ENCODE measurements at places on chromosomes 6 and 20. TPM values are rescaled to one million over a fixed set of nuclear protein-coding genes. Genes with fewer than 3 reads are reported as not detected.

The OR12D1 gene
- not detected for total RNA-seq

The IL22RA2 gene
- total RNA-seq, result not detected

The NOX3 gene
- not detected for total RNA-seq

The TUBB2A gene
- total RNA-seq, result 212 TPM

The PSMB9 gene
- total RNA-seq, result 91.8 TPM

The SCRT2 gene
- not detected for total RNA-seq

The MATN4 gene
- total RNA-seq, result 0.50 TPM

GRCh38 chr20:59646487-59646886 is 42.1 kb downstream of the PHACTR3 start:
- DNase-seq, result no peak
- H3K4me3 ChIP-seq, result no peak overlapping the region
- H3K27ac ChIP-seq, result no peak overlapping the region
- H3K4me1 ChIP-seq, result no peaks in the 10 kb centered on the region

- H3K4me1 ChIP-seq, result peaks cover 17% of the 10 kb centered on the region
- H3K27me3 ChIP-seq, result peaks cover 31% of the 10 kb centered on the region
- no peak for DNase-seq
Observed at GRCh38 chr6:152637296-152638047, at the start of gene SYNE1. SYNE1 (minus strand) TSS chr6:152637362; CDS start chr6:152628331, 9,031 bp downstream.

GRCh38 chr6:73870907-73871306 is 174.9 kb downstream of the CD109 start:
- H3K27me3 ChIP-seq, result no peaks in the 10 kb centered on the region
- H3K4me3 ChIP-seq, result no peak overlapping the region
- no peaks in the 10 kb centered on the region for H3K36me3 ChIP-seq

GRCh38 chr6:145112711-145113148 is 622.6 kb downstream of the EPM2A start:
- H3K4me1 ChIP-seq, result no peaks in the 10 kb centered on the region
- 0 out of 2 replicates have a peak, but pooled peaks cover 3% of the 10 kb centered on the region for H3K27me3 ChIP-seq
- H3K36me3 ChIP-seq, result no peaks in the 10 kb centered on the region
- H3K4me3 ChIP-seq, result no peak overlapping the region

- H3K27me3 ChIP-seq, result no peaks in the 10 kb centered on the region
- peaks cover 11% of the 10 kb centered on the region for H3K4me1 ChIP-seq
- peaks cover 12% of the 10 kb centered on the region for H3K36me3 ChIP-seq
- H3K4me3 ChIP-seq, result peak overlapping the region; percentile 91
- peak overlapping the region; percentile 81 for H3K27ac ChIP-seq
- DNase-seq, result peak; percentile 74
Observed at GRCh38 chr6:145814035-145814500, 527 bp downstream of the FBXO30 start.

GRCh38 chr6:160462116-160462515 is 113.9 kb downstream of the SLC22A3 start:
- peaks cover 24% of the 10 kb centered on the region for H3K4me1 ChIP-seq
- no peak for DNase-seq
- no peak overlapping the region for H3K4me3 ChIP-seq
- no peaks in the 10 kb centered on the region for H3K36me3 ChIP-seq
- H3K27ac ChIP-seq, result peak overlapping the region; percentile 43

GRCh38 chr6:163712566-163712961 is 298.0 kb downstream of the QKI start:
- DNase-seq, result no peak
- 0 out of 2 replicates have a peak, but pooled peaks cover under 1% of the 10 kb centered on the region for H3K4me1 ChIP-seq
- no peak overlapping the region for H3K4me3 ChIP-seq
- no peaks in the 10 kb centered on the region for H3K27me3 ChIP-seq

DNA sequence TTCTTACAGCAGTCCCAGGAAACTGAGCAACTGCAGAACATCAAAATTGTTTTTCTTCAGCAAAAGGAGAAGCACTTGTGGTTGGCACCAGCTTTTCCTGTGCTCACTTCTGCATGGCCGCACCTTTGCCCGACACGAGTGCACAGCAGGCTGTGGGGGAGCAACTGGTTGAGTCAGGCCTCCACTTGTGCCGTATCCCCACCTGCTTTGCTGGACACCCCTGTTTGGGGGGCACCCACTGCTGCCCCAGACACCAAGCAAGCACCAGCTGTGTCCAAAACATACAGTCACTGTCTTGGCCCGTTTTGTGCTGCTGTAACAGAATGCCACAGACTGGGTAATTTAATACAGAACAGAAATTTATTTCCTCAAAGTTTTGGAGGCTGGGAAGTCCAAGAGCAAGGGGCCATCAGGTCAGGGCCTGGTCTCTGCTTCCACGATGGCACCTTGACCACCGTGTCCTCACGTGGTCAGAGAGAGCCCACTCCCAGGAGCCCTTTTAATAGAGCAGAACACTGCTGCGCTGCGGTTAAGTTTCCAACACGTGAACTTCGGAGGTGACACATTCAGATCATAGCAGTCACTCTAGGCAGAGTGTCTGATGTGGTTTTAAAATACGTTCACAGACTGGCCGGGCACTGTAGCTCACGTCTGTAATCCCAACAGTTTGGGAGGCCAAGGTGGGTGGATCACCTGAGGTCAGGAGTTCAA is 8.7 kb upstream of the GMEB2 start:
- H3K4me3 ChIP-seq, result no peak overlapping the region
- no peaks in the 10 kb centered on the region for H3K27me3 ChIP-seq
- no peaks in the 10 kb centered on the region for H3K36me3 ChIP-seq
- DNase-seq, result no peak
- no peak overlapping the region for H3K27ac ChIP-seq

DNA sequence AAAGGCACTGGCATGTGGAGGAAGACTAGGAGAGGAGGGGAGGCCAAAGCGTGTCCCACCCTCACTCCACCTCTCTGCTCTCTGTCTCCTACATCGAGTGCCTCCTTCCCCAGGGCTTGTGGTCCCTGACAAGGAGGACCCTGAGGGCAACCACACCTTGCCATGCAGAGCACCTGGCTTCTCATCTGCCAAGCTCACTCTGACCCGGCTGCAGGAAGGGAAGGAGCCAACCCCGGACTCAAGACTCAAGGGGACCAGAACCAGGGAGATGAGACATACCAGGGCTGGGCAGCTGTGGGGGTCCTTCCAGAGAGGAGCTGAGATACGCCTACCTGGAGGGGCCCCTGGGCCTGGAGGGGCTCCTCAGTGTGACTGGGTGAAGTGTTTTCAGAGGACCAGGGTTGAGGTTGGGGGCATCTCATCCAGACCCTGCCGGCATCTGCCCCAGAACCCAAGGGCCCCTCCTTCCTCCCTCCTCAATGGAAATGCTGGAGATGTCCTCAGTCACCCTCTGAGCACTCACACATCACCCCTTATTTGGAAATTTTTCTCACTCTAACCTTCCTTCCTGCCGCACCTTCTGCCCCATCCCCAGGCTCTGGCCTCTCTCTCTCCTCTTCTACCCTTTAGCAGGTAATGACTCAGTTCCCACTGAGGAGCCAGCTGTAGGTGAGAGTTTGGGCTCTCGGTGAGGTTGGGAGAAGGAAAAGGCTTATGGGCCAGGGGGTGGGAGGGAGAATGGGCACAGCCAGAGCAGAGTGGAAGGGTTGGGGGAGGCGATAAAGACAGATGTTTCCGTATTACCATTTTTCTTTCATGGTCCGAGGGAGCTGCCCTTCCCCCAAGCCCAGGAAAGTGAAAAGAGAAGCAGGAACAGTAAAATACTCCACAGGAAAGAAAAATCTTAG is 32.0 kb upstream of the POU5F1 start:
- H3K27ac ChIP-seq, result no peak overlapping the region
- peaks cover 24% of the 10 kb centered on the region for H3K4me1 ChIP-seq
- H3K36me3 ChIP-seq, result peaks cover 28% of the 10 kb centered on the region
- DNase-seq, result no peak
- no peaks in the 10 kb centered on the region for H3K27me3 ChIP-seq
- no peak overlapping the region for H3K4me3 ChIP-seq

DNA sequence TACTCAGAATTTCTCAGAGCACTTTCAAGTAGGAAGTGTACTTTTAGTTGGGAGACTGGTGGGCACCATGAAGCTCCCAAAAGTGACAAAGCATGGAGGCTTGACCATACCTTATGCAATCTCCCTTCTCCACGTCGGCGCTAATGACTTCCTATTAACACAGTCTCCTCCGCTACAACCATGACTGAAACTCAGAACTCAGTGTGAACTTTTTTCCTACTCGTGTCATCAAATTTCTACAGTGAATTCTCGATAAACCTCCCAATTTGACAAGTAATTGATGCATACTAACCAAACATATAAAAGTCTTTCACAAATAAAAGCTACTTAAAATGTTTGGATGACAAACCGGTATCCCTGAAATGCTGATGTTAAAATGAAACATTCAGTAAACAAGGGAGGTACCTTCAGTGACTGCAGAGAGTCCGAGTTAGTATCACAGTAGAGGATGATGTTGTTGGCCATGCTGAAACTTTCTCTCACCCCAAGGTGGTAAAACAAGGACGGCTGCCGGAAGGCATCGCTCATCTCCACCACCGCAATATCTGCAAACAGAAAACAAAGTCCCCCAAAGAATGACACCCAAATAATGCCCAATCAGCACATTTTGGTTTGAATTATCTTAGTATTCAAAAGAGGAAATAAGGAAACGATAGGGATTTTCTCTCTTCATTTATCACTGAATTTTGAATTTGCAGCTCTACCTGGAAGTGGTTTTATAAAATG is 72.1 kb downstream of the MAP3K5 start:
- no peak overlapping the region for H3K4me3 ChIP-seq
- no peaks in the 10 kb centered on the region for H3K27me3 ChIP-seq
- H3K36me3 ChIP-seq, result peaks cover 2% of the 10 kb centered on the region
- DNase-seq, result no peak

DNA sequence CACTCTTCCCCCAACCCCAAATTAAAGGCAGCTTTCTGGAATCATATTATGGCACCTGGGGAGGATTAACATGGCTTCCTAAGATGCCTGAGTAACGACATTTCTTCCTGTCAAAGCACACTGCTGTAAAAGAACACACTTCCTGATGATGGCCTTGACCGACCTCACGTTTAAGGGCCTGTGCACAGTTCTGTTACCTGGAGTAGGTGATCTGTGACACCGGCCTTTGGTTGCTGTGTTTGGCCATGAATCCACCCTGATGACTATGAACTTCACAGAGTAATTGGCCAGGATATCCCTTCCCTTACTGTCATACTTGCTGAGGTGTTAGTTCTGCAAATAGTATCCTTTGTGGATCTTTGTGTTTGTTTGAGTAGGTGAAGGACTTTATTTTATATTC is 45.8 kb downstream of the PLCB4 start:
- H3K36me3 ChIP-seq, result no peaks in the 10 kb centered on the region
- H3K4me3 ChIP-seq, result no peak overlapping the region
- no peak overlapping the region for H3K27ac ChIP-seq
- peaks cover 22% of the 10 kb centered on the region for H3K4me1 ChIP-seq
- H3K27me3 ChIP-seq, result no peaks in the 10 kb centered on the region

DNA sequence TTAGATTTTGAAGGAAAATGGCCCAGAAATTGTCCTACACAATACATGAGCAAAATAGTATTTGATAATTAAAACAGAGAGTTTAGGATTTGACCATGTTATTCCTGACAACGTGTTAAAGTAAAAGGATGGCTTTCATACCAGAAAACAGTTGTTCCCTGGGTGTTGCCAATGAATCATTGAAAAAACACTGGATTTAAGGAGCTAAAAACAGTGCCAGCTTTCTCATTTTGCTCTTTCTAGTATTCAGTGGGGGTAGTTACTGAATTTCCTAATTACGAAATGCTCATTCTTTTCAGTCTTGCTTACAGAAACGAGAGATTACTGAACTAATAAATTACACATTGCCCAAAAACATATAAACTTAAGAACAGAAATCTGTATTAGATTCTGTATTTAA is 26.6 kb upstream of the SNAP91 start:
- H3K4me1 ChIP-seq, result no peaks in the 10 kb centered on the region
- H3K4me3 ChIP-seq, result no peak overlapping the region
- no peaks in the 10 kb centered on the region for H3K27me3 ChIP-seq
- H3K27ac ChIP-seq, result no peak overlapping the region

DNA sequence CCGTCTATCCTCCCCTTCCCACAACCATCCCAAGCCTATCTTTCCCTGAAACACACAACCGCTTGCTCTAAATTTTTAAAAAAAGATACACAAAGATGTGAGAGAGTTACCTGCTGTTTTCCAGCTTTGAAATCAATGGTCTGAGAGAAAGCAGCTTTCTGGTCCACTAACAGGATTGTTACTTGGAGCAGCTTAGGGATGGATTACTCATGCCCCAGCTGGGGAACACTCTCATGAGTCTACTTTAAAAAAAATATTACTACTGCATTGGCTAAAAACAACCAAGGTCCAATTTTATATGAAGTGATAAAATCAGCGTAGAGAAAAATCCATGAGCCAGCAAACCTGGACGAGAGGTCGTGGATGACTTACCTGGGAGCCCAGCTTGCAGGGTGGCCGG is 29.6 kb upstream of the FOXC1 start:
- no peaks in the 10 kb centered on the region for H3K27me3 ChIP-seq
- no peaks in the 10 kb centered on the region for H3K4me1 ChIP-seq
- H3K27ac ChIP-seq, result no peak overlapping the region
- no peak for DNase-seq
- H3K36me3 ChIP-seq, result no peaks in the 10 kb centered on the region
- no peak overlapping the region for H3K4me3 ChIP-seq

DNA sequence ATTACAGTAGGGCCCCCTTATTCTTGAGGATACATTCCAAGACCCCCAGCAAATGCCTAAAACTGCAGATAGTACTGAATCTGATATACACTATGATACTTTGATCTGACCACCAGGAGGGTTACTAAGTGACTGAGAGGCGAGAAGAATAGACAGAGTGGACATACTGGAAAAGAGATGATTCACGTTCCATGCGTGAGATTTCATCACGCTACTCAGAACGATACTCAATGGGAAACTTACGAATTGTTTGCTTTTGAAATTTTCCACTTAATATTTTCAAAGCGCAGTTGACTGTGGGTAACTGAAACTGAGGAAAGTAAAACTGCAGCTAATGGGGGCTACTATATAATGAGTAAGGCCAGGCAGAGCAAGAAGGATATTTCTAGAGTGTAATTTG is 60.8 kb downstream of the STX11 start:
- H3K4me3 ChIP-seq, result no peak overlapping the region
- peaks cover 20% of the 10 kb centered on the region for H3K4me1 ChIP-seq
- H3K27me3 ChIP-seq, result no peaks in the 10 kb centered on the region
- H3K27ac ChIP-seq, result peak overlapping the region; percentile 68
- no peaks in the 10 kb centered on the region for H3K36me3 ChIP-seq

DNA sequence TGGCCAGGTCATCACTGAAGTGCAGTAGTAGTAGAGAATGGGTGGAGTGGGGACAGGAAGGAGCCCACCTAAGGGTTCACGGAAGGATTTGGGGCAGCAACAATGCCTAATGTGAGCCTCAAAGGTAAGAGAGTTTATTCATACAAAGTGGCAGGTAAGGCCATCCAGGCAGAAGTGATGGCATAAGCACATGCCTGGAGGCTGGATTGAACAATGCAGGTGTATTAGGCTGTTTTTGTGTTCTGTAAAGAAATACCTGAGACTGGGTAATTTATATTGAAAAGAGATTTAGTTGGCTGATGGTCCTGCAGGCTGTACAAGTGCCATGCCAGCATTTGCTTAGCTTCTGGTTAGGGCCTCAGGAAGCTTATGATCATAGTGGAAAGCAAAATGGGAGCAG is 48.3 kb downstream of the CLIC5 start:
- H3K4me1 ChIP-seq, result peaks cover 79% of the 10 kb centered on the region
- peak overlapping the region; percentile 80 for H3K27ac ChIP-seq
- H3K4me3 ChIP-seq, result no peak overlapping the region
- DNase-seq, result no peak
- H3K27me3 ChIP-seq, result no peaks in the 10 kb centered on the region

- H3K4me3 ChIP-seq, result no peak overlapping the region
- DNase-seq, result no peak
- H3K27me3 ChIP-seq, result no peaks in the 10 kb centered on the region
Observed at GRCh38 chr20:35854713-35855348, 83.0 kb downstream of the PHF20 start.

All from SJSA1 (cell line).